ENCODE measurements at places on chromosomes 6 and 20.
A peak's percentile ranks its signal among the peaks of the same experiment; 100 is the strongest.

GRCh38 chr6:47195011-47195650, 114.6 kb downstream of the TNFRSF21 start:
- no peak for DNase-seq

DNA sequence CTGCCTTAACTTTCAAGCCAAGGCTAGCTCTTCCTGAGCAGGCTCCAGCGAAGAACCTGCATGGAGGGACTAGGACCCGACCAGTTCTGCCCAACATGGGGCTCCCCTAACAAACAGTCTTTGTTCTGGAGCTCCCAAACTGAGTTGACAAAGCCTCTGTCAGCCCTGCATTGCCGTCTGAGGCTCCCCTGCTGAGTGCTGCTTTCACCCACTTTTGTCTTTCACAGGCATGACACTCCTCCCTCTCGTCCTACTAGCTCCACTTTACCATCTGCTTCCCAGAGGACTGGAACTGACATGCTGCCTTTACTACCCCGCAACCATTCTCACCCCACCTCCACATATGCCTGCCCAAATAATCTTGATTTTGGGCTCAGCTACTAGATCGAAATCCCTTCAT, 45.1 kb upstream of the B4GALT5 start:
- no peak for DNase-seq

DNA sequence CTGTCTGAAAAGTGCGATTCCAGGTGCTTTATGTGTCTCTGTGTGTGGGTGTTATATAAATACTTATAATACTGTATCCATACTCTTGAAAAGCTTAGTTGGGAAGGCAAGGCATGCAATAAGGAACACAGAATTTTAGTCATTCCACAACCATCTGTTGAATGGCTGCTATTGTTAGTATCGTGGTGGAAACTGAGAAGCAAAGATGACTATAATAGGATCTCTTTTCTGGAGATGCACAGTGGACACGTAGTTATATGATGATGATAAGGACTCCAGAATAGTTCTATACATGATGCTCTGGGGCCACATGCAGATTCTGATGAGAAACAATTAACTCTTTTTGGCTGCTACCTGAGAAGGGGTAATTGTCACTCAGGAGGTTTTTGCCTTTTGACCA, 25.2 kb downstream of the ESR1 start:
- no peak for DNase-seq

- no peak for DNase-seq
Observed at GRCh38 chr6:100614386-100614785, 149.7 kb upstream of the SIM1 start.

DNA sequence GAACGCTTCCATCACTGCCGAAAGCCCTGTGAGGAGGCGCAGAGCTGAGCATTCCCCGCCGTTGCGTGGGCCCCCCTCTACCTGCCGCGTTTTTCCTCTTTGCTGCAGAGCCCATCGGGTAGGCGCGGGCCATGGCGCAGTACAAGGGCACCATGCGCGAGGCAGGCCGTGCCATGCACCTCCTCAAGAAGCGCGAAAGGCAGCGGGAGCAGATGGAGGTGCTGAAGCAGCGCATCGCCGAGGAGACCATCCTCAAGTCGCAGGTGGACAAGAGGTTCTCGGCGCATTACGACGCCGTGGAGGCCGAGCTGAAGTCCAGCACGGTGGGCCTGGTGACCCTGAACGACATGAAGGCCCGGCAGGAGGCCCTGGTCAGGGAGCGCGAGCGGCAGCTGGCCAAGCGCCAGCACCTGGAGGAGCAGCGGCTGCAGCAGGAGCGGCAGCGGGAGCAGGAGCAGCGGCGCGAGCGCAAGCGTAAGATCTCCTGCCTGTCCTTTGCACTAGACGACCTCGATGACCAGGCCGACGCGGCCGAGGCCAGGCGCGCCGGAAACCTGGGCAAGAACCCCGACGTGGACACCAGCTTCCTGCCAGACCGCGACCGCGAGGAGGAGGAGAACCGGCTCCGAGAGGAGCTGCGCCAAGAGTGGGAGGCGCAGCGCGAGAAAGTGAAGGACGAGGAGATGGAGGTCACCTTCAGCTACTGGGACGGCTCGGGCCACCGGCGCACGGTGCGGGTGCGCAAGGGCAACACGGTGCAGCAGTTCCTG, 693 bp downstream of the FAM50B start:
- DNase-seq = no peak

GRCh38 chr6:11423072-11423471, 114.5 kb upstream of the TMEM170B start:
- DNase-seq = no peak

DNA sequence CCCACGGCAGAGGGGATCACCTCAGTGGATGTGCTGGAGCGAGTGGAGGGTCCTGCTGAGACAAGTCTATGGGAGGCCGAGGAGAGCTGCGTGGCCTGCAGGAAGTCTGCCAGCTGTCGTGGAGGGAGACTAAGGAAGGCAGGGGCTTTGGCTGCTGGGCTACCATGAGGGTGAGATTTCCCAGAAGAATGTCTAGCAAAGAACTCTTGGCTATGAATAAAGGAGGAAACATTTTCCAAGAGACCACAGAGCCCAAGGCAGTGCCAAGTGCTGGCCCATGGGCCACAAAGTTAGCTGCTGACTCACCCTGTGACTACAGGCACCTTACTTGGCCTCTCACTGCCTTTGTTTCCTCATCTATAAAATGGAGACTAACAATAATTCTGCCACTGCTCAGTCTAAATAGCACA, 73.4 kb downstream of the PRDM1 start:
- no peak for DNase-seq

DNA sequence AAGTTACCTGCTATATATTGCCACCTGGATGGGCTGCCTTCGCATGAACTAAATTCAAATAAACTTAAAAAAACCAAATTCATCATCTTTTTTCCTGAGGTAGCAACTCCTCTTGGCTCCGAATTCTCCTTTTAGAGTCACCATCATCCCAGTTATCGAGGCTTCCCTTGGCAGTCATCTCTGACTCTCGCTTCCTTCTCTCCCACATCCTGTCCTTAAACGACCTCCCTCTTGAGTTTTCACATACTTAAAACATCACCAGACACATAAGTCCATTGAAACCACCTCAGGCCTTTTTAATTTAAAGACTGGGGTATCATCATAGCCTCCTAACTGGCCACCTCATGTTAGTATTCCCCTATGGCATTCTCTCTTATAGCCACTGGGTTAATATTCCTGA, 296.1 kb upstream of the FLRT3 start:
- no peak for DNase-seq

DNA sequence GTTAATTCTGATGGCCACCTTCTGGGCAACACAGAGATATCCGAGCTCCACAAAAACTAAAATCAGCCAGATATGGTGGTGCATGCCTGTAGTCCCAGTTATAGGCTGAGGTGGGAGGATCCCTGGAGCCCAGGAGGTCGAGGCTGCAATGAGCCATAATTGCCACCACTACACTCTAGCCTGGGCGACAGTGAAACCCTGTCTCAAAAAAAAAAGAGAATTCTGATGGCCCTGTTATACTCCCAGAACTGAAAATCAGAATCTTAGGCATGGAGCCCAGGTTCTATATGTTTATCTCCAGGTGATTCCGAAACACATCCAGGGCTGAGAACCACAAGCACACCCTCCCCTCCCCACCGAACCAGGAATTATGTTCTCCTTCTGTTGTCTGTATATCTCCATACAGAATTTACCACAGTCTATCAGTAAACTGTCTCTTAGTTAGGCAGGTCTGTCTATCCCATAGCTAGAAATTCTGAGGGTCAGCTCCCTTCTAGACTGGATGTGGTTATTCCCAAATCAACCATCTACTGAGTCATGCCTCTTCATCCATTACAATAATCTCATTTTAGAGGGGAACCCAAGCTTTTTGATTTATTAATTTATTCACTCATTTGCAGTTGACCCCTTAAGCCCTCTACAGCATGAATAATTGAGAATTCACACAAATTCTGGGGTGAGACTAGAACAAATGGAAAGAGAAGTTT, 24.8 kb upstream of the CCND3 start:
- DNase-seq = no peak

GRCh38 chr6:40989204-40990169, 49.5 kb downstream of the UNC5CL start:
- DNase-seq = no peak

DNA sequence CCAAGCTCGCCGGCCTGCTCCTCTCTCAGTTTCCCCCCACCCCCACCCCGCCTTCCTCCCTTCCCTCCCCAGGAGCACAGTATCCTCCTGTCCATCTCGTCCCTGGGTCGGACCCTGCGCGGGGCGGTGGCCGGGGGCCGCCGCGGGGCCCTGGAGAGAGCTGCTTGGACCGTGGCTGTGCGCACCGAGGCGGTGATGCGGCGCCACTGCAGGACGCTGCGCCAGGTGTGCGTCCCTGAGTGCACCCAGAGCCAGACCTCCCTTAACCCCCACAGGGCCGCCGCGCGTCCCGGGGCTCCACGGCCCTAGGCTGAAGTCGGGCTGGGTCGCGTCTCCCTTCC, 2.2 kb downstream of the C20orf204 start:
- no peak for DNase-seq

GRCh38 chr6:43608310-43608763, 20.7 kb downstream of the GTPBP2 start:
- peak; percentile 46 for DNase-seq

GRCh38 chr6:94071835-94072234, 652.5 kb upstream of the EPHA7 start:
- DNase-seq = no peak

GRCh38 chr20:36217226-36217625, 19.1 kb upstream of the AAR2 start:
- no peak for DNase-seq

DNA sequence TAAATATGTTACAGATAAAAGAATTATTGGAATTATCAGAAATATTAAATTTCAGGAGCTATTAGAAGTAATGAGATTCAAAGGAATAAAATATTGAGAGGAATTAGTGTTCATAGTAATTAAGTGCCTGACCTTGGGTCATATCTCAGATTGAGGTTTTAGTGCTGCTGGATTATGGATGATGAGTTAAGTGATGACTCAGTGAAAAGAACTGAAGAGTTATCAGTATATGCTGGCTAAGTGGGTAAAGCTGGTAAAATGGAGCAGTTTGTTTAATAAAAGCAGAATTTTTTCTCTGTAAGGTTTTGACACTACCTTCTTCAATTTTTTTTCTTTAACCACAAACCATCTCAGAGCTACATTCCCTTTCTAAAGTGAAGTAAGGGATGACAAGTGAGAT, 206.7 kb downstream of the MANEA start:
- no peak for DNase-seq

DNA sequence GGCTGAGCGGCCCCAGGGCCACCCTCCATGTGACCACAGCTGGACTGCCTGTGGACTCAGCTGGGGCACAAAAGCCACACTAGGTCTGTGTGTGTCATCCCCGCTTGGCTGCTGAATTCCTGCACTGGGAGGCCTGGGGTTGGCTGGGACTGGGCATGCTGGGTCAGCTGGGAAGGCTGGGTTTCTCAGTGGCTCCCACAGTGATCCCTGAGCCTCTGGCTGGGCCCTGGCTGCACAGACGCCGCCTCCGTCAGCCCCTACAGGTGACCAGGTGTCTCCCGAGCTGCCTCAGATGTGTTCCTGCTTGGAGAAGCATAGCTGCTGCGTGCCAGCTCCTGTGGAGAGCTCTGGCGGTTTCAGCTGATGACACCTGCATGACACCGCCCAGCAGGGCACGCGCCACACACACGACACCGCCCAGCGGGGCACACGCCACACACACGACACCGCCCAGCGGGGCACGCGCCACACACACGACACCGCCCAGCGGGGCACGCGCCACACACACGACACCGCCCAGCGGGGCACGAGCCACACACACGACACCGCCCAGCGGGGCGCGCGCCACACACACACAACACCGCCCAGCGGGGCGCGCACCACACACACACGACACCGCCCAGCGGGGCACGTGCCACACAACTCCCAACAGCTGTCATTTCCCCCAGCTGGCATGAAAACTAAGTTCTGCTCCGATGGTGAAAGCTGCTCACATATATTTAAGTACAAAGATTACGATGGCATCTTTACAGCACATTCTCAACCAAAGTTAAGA, 88.8 kb downstream of the TAF4 start:
- no peak for DNase-seq

- no peak for DNase-seq
Observed at GRCh38 chr6:44304282-44305199, 8.6 kb downstream of the AARS2 start.

DNA sequence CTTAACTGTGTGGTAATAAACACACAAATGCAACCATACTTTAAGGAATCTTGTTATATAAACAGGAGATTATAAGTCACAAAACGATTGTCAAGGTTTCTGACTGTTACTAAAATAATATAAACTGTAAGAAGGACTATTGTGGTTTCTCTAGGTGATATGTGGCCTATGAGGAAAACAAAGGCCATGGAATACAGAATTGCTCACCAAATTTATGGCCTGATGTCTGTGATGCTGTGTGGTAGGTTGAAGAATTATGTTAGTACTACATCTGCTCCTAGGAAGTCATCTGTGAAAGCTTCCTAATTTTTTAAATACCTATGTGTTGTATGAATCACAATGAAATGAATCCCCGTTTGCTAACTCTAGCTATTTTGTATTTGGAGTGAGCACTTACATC, 875.4 kb upstream of the MAP3K7 start:
- no peak for DNase-seq

DNA sequence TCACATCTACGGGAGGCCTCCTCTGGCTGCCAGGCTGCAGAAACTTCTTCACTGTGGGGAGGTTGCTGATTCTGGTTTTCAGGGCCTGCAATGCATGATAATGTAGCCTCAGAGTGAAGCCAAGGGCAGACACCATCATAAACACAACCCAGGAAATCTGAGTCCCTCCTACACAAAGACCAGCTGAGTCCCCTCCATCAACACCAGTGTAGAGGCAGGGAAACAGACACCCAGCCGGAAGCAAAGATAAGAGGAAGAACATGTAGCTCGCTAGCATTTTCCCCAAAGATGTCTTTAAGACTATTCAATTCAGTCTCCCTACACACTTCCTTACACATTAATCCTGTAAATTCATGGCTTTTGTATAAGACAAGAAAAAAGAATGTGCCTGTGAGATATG, 23.6 kb downstream of the GSTA2 start:
- no peak for DNase-seq

DNA sequence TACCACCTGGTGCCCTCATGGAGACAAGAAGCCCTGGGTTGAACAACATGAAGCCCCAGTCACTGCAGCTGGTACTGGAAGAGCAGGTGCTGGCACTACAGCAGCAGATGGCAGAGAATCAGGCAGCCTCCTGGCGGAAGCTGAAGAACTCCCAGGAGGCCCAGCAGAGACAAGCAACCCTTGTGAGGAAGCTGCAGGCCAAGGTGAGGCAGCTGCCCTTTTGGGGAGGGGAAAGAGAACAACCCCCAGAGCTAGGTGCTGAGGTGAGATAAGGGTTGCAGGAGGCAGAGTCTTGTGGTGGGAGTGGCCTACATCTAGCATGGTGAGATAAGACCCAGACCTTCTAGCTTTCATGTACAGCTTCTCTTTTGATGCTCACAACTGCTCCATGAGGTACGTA, 7.0 kb downstream of the CEP250 start:
- DNase-seq = no peak

- DNase-seq = no peak
Observed at GRCh38 chr20:63025534-63026331, 19.0 kb upstream of the BHLHE23 start.
